Left ventricle myocardium superior (tissue), 1 donor: ENCODE measurements at places on chromosomes 4 and X. TPM values are rescaled to one million over a fixed set of nuclear protein-coding genes. Genes with fewer than 3 reads are reported as not detected.

- no peak for DNase-seq
Measured at GRCh38 chrX:42385730-42386129, 392.2 kb downstream of the PPP1R2C start.

- DNase-seq, result no peak
Measured at GRCh38 chr4:7864685-7865084, 75.0 kb downstream of the AFAP1 start.

DNA sequence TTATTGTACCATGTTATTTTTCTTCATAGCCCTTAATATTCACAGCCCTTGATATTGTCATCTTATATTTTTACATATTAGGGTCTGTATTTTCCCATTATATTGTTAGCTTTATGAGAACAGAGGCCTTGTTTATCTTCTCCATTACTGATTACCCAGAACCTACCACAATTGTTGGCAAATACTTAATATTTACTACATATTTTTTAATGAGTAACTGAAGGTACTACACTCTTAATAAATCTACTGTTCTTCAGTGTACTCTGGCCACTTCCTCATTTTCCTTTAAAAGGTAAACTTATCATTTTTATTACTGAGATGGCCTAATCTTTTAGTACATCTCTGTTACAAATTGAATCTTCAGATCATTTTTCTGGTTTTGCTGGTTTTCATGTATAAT lies 133.5 kb downstream of the COL4A5 start:
- no peak for DNase-seq

DNA sequence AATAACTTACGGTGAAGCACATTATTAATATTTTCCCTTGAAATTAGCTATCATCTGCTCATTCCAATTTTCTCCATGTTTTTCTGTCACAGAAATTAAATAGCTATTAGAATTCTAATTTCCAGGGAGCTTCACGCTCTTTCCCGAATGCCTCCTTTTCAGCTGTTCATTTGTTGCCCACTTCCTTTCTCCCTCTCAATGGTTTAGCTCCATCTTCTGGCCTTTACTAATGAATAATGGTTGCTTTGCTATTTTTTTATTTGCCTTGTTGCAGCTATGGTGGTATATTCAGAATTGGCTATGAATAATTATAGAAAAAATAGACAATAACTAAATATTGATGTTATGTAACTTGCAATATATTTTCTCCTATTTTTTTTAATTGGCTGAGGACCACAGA lies 70.5 kb downstream of the GRIA2 start:
- no peak for DNase-seq

- no peak for DNase-seq
Measured at GRCh38 chr4:26885912-26886274, 25.3 kb downstream of the STIM2 start.

GRCh38 chr4:135277980-135278315 lies 1076.4 kb upstream of the PABPC4L start:
- DNase-seq, result no peak

DNA sequence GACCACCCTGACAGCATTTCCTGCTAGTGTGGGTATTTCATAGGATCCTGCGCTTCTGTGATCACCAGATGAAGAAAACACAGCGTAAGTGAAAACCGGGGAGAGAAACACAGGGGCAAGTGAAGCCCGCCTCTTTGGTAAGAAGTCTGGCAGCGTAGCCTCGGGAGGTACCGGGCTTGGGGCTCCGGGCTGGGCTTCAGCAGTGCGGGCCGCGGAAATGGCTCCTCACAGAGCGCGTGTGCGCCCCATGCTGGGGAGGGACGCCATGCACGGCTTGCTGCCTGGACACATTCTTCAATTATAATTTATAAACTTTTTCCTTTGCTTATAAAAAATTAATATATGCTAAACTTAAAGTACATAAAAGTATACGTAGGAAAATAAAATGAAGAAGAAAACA lies 151.5 kb downstream of the AFAP1 start:
- DNase-seq, result no peak

DNA sequence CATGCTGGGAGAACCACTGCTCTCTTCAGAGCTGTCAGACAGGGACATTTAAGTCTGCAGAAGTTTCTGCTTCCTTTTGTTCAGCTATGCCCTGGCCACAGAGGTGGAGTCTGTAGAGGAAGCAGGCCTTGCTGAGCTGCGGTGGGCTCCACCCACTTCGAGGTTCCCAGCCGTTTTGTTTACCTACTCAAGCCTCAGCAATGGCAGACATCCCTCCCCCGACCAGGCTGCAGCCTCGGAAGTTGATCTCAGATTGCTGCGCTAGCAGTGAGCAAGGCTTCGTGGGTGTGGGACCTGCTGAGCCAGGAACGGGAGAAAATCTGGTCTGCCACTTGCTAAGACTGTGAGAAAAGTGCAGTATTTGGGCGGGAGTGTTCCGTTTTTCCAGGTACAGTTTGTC lies 118.9 kb downstream of the SLC10A6 start:
- DNase-seq, result no peak

- no peak for DNase-seq
Measured at GRCh38 chr4:76558396-76559235, 123.6 kb downstream of the SHROOM3 start.

DNA sequence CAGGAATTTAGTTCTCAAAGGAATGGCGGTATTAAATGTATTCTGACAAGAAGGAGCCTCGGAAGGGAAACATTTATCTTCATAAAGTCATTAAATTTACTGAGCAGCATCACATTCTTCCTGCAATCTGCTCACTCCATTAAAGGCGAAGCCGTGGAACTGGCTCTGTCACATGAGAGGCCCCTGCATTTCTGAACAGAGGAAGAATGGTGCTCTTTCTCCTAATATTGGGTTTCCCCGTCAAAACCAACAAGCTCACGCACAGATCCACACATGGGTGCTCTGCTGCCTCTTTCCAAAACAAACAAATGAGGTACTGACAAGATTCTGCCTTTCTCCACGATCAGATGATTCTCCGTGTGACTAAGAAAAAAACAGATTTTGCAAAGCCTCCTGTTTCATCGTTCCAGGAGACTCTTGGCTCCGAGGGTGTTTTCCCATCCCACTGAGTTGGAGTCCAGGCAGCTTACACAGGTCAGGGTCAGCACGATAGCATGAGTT lies 191.2 kb downstream of the IDS start:
- no peak for DNase-seq

GRCh38 chrX:98362630-98363029 lies 1478.9 kb downstream of the RPA4 start:
- no peak for DNase-seq

DNA sequence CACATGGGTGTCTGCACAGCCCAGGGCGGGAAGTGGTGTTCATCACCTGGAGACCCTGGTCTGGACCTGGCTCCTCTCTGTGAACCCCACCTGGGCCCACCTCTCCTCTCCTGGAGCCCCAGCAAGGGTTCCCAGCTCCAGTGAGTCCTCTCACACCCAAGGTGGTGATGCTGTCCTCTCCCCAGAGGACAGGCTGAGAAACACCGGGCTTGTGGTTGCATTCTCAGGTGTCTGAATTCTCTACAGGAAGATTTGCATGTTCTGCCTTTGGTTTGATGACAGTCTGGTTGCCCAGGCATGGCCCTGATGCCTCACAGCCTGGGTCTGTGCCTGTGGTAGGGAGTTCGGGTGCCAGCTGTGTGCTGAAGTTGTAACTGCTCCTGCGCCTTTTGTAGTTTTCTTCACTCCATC lies 3.8 kb downstream of the MAEA start:
- no peak for DNase-seq

The FGF16 gene
- total RNA-seq, result not detected

The ZNF827 gene
- 13.8 TPM for total RNA-seq

The PTTG2 gene
- total RNA-seq, result 1.0 TPM

The KIT gene
- total RNA-seq, result 1.4 TPM

The DUX4 gene
- total RNA-seq, result not detected
